NCI-H345 (cell line): ENCODE measurements at places on chromosomes 6 and 20.

GRCh38 chr6:111973118-111973761, 80.7 kb upstream of the CCN6 start:
- no peak for DNase-seq

DNA sequence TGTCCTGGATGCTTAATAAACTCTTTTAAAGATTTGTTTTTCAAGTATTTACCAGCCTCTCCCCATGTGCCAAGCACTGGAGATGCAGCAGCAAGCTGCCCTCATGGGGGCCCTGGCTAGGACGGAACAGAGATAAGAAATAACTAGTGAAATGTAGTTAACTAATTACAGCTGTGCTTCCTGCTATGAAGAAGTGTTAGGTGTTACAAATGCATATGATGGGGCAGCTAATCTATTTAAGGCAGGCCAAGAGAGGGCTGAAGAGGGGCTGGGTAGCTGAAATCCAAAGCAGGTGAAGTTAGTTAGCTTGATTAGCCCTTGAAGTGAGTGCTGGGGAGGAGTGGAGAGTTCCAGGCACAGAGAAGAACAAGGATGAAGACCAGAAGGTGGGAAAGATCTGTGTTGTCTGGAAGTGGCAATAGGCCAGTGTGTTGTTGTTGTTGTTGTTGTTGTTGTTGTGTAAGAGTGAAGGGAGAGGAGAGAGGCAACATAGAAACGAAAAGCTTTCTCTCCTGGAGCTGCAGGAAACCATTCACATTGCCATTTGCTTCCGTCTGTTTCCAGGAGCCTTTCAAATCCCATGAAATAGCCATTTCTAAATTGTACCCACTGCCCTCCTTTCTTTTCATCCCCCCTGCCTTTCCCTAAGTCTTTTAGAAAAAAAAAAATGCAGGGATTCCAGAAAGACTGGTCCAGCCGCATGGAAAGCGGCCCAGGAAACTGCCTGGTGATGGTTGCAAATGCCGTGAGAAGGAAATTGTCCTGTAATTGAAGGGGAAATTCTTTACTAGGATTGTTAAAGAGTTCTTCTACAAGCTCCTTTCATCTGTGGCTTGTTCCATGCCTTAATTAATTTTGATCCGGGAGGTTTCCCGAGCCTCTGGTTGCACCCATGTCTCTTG, 119.6 kb downstream of the TFAP2C start:
- DNase-seq = no peak

GRCh38 chr6:145763742-145764141, 28.4 kb upstream of the EPM2A start:
- no peak for DNase-seq

DNA sequence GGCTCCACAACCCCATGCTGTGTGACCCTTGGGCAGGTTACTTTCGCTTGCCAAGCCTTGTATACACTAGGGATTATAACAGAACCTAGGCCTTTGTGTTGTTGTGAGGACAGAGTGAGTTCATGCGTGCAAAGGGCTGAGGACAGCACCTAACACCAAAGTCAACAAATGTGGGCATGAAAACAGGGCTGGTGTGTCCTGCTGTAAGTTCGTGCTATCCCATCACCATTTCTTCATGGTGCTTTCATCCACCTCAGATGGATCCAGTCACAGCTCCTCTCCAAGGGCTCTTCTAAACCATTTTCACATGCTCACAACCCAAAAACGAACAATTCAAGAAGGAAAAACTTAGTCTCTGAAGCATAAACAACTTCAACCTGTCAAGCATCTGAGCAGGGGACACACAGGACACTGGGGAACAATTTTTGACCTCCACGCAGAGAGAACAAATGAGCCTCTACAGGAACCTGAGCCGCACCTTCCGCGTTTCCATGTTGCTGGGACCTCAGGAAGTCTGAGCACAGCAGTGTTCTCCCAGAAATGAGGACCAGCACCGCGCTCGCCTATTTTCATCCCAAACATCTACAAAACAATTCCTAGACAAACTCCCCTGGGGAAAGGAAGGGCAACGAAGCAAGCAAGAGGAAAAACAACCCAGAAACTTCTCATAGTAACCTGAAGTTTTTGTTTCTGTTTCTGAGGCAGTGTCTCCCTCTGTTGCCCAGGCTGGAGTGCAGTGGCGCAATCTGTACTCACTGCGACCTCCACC, 3.1 kb downstream of the LRP11 start:
- peak; percentile 18 for DNase-seq

- DNase-seq = no peak
Measured at GRCh38 chr6:240151-240550, 52.1 kb upstream of the DUSP22 start.

- DNase-seq = no peak
Measured at GRCh38 chr6:31792761-31793171, 2.8 kb downstream of the VARS1 start.

GRCh38 chr6:158789115-158789917, 29.9 kb downstream of the EZR start:
- DNase-seq = no peak
